ENCODE measurements at places on chromosomes 12 and 14.

DNA sequence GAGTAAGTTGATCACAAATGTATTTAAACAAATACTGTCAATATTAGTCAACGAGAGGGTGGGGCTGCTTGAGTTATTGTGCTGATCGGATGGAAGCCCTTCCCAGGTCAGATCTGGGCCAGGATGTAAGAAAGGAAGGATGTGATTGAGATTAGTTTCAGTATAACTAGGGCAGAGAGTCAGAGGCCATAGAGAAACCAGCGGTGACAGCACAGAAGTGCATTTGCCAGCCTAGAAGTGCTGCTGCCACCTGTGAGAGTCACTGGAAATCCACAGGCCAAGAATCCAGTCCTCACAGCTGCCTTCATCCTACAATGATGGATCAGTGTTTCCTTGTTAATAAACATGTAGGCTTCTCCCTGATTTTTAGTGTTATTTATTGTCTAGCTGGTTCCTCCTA is 9.8 kb upstream of the FERMT2 start:
- DNase-seq, result no peak

GRCh38 chr12:58731096-58731495 is 189.2 kb downstream of the LRIG3 start:
- peak; percentile 54 for DNase-seq

GRCh38 chr14:94964181-94964580 is 193.1 kb downstream of the DICER1 start:
- DNase-seq, result no peak

DNA sequence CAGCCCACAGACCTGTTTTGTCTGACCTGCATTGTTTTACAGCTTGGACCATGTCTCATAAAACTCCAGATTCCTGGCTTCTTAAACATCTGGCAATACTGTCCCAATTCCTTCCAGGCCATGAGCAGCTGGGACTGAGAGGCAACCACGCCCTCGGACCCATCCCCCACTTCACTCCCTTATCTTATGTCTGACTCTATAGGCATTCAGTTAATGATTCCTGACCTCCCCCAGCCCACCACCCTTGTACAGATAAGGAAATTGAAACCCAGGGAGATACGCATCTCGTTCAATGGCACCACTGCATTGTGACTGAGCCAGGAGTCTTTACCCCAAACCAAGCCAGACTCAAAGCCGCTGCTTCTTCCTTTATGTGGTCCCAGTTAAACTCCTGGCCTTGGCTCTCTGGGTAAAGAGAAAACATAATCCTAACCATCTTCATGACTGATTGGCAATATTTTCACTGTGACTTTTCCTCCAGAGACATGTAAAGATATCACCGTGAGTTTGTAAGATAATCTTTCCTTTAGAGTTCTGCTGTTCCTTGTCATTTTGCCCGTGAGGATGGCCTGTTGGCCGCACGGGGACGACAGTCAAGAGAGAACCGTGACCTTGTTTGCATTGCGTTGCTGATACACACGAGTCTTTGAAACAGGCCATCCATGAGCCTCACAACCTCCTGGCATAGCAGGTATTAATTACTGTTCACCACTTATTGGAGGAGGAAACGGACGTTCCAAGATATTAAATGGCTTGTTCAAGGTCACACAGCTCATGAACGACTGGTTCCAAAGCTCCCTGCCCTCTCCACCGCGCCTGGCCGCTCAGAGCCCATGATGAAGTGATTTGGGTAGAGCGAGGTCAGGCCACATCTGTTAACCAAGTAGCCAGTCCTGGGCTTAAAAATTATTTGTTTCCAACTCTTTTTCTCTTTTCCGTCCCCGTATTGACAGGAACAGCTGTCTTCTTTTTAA is 39.4 kb downstream of the MAP1LC3B2 start:
- DNase-seq, result no peak

- no peak for DNase-seq
These were observed 311.8 kb upstream of the AMIGO2 start for GRCh38 chr12:47391566-47391965.

DNA sequence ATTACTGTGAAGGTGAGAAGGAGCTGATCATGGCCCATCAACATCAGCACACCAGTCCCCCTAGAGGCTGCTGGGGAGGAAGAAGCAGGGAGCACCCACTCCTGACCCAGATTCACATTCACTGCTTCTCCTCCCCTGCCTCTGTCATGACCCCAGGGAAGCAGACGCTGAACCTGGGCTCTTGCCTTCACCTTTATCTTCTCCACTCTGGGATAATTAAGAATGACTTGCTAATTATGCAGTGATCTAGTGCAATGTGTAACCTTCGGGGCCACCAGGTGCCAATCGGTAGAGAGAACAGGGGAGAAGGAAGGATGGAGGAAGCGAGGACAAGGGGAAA is 44.4 kb upstream of the IQSEC3 start:
- DNase-seq, result no peak

DNA sequence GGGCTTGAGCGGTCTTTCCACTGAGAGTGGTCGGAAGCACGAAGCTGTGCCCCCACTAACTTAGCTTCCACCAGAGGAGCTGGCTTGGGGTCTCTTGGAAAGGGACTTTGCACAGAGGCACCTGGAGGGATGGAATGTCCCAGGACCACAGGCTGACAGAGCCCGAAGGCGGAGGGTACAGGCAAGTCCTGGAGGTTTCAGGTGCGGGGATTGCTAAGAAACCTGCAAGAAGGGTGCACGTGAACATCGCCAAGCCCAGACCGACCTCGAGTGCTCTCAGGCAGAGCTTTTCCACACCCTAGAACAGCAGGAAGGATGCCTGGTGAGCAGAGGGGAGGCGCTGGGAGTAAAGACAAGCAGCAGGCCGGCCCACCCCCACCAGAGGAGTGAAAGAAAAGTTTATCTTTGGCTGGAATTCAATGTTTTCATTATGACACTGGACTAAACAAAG is 61.6 kb downstream of the SERPINA3 start:
- no peak for DNase-seq

GRCh38 chr12:67710582-67710981 is 62.0 kb downstream of the DYRK2 start:
- DNase-seq, result no peak
